ENCODE measurements at places on chromosomes 6 and 20.

DNA sequence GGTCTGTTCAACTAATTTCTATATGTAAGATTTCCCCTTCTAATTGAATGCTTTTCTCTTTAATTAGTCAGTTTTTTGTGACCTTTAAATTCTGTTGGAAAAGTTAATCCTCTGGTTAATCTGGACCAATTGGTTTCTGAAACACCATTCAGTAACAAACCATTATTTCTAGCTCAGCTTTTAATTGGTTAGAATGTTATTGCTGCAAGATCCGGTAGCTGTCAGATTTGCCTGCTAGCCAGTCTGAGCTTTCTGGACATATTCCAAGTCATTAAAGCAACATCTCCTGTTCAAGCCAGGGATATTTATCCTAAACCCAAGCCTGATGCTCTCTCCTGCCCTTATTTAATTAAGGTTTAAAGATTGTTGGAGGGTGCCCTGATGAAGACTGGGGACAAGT is 55.1 kb upstream of the FBXL4 start:
- no peak for DNase-seq

DNA sequence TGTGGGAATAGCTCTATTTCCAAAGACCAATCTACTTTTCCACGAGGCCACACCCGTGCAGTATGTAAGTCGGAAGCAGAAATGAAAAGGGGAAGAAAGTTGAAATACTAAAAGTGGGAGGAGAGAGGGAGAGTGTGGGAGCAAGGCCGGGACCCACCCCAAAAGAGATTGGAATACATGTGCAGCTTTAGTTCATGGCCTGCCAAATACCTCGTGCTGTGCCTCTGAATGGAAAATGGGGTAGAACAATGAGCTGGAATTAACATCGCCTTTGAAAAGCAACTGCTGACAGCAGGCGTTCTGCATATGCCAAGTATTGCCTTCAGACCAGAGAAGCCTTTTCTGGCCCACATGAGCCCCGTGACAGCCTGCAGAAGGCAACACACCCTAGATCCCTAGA is 155.6 kb downstream of the CD83 start:
- DNase-seq, result no peak

DNA sequence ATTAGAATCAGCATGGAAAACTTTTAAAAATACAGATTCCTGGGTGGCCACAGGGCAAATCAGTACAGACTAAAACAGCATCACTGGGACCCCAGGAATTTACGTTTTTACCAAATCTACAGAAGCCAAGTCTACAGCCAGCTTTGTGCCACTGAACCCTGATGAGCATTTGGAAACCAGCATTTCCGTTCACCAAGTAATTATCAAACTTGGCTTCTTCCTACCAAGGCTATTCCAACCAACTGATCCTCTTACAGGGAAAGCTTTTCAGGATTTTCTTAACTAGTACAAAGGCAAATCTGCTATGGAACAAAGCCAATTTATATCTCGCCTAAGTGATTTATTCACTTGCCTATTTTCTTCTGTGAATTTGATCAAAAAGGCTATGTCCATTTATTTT is 47.0 kb downstream of the PLAGL1 start:
- no peak for DNase-seq

GRCh38 chr6:55675941-55676340 is 96.9 kb upstream of the HMGCLL1 start:
- no peak for DNase-seq

DNA sequence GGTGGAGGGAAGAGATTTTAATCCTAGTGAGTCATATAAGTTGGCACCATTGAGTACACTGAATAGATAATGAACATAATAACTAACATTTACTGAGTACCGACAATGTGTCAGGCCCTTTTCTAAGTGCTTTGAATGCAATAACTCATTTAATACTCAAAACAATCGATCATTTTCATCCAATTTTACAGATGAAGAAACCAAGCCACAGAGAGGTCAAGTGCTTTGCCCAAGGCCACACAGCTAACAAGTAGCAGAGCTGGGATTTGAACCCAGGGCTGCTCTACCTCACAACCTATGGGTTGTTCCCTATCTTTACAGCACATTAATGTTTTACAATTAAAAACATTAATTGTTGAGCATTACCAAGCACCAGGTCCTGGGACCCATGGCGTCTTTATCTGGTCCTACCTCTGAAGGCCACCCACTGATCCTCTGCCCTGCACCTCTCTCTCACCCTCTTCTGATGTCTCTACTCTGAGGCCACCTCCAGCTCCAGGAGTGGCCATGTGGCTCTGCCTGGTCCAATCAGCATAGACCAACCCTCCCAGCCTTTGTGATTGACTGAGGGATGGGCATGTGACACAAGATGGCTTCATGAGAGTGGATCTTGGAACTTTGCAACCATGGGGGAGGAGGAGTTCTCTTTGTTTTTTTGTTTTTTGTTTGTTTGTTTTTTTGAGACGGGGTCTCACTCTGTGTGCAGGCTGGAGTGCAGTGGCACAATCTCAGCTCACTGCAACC is 83.9 kb downstream of the KCNB1 start:
- DNase-seq, result no peak

DNA sequence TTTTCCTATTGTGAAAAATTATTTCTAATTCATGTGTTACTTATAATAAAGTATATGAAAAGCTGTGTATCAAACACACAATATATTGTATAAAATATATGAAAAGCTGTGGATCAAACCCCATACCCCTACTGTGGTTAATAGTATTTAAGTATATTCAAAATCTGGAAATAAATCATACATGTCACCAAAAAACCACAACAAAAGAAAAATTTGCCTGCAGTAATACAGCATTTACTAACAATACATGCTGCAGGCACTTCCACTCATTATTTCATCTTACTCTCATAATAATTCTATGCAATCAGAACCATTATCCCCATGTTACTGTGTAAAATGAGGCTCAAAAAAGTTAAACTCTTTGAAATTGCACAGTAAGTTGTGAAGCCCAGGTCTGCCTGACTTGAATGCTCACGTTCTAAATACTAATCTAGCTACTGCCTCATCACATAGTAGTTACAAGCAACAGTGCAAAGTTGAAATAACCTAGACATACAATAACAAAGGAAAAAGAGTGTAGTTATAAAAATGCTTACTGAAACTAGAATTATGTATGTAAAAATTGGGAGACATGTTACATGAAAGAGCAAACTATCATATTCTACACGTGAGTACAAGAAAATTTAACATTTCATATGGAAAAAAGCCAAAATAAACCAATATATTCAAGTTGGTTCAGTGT is 61.7 kb downstream of the FAM217A start:
- DNase-seq, result no peak

DNA sequence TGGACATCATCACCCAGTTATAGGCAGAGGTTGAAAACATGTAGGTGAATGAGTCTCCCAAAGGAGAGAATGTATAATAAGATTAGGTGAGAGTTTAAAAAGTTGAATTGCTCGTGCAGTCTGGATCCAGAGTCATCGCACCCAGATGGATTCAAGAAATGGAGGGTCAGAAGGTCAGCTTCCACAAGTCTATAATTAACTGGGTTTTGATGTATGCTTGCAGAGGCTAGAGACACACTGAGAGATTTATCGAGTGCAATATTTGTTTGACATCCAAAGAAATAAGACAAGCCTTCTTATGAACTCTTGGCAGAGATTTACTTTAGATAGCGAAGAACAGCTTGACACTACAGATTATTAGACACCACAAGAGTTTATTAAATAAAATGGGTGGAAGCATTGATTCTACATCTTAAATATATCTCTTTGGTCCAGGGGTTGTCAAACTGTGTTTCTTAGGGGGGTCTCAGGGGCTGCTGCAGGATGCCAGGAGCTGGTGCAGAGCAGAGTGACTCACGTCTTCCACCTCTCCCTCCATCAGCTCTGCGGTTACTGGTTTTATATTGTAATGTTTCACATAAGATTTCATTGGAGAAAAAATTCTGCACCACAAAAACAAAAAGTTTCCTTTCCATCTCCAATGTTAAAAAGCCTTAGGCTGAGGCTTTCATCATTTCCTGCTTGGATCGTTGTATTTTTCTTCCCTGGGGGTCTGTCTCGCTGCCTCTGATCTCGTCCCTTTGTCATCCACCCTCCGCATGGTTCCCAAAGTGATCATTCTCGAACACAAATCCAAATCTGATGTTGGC is 176.2 kb upstream of the AHI1 start:
- DNase-seq, result no peak

- DNase-seq, result no peak
These were observed 1.1 kb downstream of the FAM184A start for GRCh38 chr6:119077391-119077642.

GRCh38 chr20:64196309-64196708 is 32.1 kb downstream of the MYT1 start:
- no peak for DNase-seq

DNA sequence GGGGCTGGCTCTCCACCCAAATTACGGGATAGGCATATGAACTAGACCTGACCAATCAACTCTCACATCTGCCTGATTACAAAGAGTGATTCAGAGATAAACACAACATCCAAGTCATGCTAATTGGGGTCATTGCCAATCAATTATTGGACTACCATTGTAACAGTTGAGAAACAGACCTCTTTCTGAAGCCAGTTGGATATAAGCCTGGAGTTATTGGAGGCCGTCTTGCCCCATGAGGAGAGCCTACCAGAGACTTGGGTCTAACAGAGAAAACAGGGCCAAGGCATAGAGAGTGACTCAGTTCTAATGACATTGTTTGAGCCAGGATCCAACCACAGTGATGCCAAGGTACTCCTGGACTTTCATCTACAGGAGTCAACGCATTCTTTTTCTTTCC is 39.4 kb upstream of the HIVEP2 start:
- no peak for DNase-seq

GRCh38 chr6:13421425-13422059 is 65.9 kb downstream of the GFOD1 start:
- no peak for DNase-seq

- no peak for DNase-seq
These were observed 139.6 kb downstream of the PHACTR3 start for GRCh38 chr20:59743767-59744485.

DNA sequence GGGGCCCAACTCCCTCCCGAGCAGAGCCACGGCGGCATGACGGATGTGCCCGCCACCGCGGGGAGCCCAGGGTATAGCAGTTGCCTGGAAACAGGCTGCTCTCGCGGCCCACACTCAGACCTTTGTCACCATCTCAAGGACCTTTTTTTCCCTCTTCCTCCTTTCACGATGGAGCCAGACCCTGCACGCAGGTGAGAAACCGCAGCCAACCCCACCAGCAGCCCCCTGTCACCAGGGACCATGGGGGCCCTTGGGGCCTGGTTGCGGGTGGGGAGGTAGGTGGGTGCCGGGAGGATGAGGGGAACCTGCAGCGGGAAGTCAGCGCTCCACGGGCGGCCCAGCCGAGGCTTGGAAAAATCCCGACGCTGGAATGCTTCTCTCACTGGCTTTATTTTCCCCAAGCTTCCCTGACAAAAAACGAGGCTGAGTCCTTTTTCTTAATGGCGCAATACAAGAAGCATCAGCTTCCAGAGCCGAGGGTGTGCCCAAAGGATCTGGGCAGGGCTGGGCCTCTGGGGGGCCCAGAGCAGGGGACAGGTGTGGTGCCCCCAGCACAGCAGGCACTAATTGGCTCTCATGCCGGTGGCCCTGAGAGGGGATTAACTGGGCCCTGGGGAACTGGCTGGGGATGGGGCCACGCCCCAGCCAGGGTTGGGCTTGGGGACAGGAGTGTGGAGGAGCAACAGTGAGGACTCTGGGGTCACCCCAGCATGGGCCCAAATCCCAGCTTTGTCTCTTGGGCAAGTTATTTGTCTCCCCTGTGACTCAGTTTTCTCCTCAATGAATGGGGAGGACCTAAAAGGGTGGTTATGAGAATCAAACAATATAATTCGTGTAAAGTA is 23.9 kb downstream of the NOL4L start:
- no peak for DNase-seq

DNA sequence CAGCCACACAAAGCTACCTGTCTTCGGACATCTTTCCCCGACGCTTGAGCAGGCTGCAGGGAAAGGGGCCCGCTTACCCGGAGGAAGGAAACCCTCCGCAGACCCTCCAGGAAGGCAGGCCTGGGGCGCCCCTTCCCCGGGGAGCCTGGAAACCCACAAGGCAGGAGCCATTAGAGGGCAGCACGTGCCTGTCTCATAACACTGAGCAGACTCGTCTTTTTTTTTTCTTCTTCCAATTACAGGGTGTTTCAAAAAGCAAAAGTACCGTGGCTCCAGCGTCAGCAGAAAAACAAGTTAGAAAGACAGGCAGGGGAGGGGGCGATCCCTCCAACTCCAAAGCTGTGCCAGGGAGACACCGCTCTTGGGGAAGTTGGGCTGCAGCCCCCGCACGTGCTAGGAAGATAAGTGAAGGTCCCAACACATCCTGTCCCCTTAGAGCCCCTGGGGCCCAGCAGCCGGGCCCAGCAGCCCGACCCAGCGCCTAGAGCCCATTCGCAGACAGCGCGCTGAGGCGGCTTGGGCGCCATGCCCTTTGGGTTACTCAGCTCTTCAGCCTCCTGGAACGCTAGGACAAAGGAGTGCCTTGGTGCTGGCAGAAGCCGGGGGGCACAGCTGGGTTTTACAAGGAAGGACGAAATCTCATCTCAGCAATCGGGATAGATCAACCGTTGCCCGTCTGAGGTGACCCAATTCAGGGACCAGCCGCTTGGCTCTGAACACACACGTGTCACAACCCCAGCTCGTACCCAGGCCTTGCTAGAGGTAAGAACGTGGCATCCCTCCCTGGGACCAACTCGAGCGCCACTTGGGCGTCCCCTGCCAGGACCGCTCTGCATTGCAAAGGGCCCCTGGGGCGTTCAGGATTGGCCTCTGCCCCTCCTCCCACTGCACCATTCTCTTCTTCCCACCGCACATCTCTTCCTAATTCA is 136.3 kb downstream of the LY86 start:
- DNase-seq, result peak; percentile 44

GRCh38 chr6:157314705-157315321 is 8.5 kb downstream of the TMEM242 start:
- DNase-seq, result peak; percentile 63

- DNase-seq, result no peak
These were observed 76.1 kb upstream of the HSF2 start for GRCh38 chr6:122323361-122323760.

Data from glomerular endothelial cell (primary cell).